ENCODE measurements at places on chromosomes 11 and 22.

DNA sequence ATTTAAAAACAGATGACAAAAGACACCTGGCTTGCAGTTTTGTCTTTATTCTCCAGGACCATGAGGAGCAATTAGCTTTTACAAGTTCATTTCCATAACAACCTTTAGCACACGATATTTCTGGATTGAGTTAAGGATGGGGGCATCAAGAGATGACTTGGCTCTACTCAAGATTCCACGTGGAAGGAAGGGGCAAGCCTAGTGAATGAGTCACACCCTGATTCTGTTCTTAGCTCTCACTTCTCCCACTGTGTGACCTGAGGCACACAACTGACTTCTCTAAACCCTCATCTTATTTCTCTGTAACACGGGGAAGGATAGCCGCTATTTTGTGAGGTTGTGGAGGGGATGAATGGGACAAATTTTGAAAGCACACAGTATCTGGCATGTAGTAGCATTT is 185.5 kb downstream of the KIRREL3 start:
- no peak for DNase-seq

GRCh38 chr11:2981130-2981529 is 11.0 kb downstream of the NAP1L4 start:
- DNase-seq: no peak

GRCh38 chr22:50170453-50171318 is at the start of gene PANX2:
PANX2 (plus strand) TSS chr22:50170731; CDS start chr22:50170731, 0 bp downstream.
- peak; percentile 85 for DNase-seq

- no peak for DNase-seq
Measured at GRCh38 chr11:74717221-74717969, 13.8 kb downstream of the CHRDL2 start.

GRCh38 chr11:120775986-120776951 is 247.6 kb upstream of the TBCEL start:
- DNase-seq: no peak

DNA sequence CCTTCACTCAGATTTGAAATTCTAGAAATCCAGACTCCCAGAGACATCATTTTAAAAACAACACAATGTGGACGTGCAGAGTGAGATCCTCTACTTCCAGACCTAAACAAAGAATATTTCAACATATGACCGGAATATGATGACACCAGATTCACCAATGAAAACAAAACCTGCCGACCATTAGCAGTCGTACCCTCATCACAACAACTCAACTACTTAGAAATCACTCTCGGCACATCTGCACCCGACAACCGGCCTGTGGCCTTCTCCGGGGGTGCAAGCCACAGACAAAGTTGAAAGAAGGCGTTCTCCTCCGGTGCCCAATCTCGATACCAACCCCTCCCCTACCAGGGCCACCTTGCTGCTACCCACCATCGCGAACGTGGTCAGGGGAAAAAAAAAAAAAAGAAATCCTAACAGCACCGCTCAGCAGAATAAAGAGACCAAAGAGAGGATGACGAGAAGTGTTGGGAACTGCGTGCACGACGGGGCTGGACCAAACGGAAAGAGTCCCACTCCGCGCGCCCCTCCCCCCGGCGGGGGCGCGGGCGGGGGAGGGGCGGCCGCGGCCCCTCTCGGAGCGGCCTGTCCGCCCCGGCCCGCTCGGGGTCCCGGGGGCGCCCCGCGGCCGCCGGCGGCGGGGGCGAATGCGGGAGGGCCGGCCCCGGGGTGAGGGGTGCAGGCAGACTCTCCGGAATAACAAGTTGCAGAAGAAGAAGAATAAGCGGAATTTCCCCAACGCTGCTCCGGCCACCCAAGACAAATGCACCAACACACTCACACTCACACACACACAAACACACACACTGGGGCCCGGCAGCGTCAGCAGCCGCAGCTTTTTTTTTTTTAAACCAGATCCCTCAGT is 1.7 kb downstream of the PHF21A start:
- DNase-seq: peak; percentile 70

GRCh38 chr11:34433899-34434298 is 4.8 kb upstream of the CAT start:
- no peak for DNase-seq

DNA sequence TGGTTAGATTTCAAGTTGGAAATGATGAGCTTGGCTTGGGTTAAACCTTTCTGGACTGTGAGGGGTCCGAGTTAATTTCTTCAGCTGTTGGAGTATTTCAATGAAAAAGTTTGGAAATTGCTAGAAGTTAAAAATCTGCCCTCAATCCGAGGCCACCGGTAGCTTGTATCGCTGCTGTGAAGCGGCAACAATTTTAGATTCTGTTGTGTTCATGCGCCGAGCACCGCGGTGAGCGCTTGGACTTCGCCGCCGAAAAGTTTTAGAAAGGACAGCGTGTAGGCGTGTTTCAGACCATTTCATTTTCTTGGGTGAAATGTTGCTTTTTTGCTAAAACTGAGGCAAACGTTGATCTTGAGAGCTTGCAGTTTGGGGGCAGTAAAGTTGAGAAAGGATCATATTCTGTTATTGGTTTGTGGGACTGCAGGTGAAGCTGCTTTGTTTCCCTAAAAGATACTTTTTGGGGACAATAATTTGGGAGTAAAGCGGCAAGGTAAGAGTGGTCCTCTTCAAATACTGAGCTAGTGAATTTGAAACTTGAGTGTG is 928 bp downstream of the FBXO7 start:
- DNase-seq: peak; percentile 23

DNA sequence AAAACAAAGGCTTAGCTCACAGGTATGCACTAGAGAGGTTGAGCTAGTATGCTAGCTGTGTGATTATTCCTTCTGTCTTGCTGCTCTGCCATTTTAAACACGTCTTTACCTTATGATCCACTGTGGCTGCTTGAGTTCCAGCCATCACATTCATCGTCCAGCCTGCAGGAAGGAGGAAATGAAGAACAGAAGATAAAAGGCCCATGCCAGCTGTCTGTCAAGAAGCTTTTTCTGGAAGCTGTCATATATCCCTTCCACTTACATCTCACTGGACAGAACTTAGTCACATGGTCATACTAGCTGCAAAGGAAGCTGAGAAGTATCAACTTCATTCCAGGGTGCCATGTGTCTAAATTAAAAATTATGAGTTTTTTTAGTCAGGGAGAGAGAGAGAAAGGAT is 9.5 kb downstream of the PRDX5 start:
- no peak for DNase-seq

DNA sequence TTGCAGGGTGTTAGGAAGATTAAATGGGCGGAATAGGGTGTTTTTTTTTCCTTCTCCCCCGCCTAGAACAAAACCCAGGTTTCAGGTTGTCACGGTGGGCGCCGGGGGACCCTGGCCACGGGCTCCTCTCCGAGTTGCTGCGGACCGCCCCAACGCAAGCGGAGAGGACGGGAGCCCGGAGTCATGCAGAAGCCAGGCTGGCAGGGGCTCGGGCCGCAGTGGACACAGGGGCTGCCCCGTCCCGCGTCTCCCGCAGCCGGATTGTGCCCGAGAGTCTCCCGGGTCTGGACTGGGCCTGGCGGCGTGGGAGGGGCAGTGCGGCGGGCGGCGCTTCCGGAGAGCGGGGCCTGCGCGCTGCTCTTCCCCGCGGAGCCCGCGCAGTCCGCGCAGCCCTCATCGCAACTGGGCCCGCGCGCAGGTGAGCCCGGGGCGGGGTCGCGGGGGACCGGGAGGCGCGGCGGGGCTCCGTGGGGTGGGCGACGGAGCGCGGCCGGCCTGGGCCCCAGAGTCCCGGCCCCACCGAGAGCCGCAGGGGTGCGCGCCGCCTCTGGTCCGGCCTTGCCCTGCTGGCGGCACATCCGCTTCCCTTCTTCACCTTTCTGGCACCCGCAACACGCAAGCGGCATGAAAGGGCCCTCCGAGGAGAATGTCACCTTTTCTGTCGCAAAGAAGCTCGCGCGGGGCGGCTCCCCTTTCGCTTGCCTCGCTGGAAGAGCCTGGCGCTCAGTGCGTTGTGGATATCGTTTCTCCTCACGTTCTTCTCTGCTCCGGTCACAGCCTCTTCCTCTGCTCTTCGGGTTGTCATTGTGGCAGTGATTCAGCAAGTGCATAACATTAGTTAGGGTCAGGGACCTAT is at the start of gene TIRAP:
TSS of gene TIRAP (plus strand) at position 358 of the 856 bp plus-strand sequence. CDS start 7,802 bp downstream, outside the sequence.
- peak; percentile 90 for DNase-seq

- peak; percentile 52 for DNase-seq
Measured at GRCh38 chr11:75733431-75734107, 15.9 kb downstream of the MOGAT2 start.

- DNase-seq: no peak
Measured at GRCh38 chr11:123719452-123719851, 22.0 kb downstream of the ZNF202 start.

GRCh38 chr11:67544616-67545242 is 21.5 kb upstream of the CABP2 start:
- DNase-seq: no peak

DNA sequence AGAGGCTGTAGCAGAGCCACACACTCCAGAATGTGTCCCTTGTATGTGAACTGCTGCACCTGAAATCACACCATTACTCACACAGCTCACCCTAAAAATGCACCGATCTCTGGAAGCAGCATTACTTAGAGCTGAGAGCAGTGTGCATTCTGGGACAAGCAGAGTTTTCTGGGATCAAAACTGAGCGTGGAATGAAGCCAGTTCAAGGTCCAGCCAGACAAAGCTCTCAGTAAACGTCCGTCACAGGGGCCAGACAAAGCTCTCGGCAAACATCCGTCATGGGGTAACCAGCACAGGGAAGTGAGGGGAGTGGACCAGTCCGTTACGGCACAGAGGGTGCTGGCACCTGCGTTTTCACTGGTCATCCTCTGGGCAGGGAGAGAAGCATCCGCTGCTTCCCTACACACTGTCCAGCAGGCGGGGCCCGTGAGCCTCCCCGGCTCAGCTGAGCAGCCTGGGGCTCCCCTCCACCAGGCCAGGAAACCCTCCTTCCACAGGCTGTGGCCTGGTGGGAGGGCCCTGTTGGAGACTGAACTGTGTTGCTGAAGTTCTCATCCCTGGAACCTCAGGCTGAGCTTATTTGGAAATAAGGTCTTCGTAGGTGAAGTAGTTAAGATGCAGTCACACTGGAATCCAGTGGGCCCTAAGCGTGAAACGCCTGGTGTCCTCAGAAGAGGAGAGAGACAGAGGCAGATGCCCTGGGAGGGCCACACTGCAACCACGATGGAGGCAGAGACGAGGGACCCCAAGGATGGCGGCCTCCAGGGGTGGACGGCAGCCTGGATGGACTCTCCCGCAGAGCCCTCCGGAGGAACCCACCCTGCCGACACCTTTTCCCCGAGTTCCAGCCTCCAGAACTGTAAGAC is 883.9 kb downstream of the BRD1 start:
- DNase-seq: peak; percentile 82

DNA sequence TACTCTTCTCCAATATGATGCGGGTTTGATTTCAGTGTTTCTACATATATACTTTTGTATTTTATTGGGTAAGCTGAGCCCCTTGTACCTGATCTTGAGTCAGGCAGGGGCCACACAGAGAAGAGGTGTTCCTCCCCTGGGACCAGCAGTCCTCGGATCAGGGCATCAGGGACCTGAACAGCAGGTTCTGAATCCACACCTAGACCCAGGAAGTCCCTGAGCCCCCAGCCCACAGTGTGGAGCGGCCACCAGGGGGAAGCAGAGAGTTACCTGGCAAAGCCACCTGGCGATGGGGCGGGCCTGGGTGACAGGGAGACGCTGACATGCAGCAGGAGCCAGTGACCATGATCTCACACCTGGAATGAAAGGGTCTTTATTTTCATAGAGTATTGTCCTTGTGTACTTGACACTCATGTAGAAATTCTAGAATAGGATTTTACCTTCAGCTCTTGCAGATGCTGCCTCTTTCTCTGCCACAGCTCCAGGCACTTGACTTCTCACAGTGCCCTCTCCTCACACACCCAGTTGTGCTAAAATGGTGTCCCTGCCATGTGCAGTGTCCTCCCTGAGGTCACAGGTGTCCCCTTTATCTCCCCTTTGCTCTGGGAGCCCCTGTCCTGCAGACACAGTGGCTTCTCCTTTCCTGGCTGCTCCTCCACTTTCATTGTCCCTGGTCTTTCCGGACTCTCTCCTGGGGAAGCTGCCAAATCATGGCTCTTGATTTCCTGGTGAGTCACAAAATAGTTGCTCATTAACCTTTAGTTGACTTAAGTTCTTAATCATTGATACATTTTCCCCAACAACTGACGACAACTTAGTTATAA is 48.5 kb downstream of the GGTLC2 start:
- DNase-seq: peak; percentile 54

DNA sequence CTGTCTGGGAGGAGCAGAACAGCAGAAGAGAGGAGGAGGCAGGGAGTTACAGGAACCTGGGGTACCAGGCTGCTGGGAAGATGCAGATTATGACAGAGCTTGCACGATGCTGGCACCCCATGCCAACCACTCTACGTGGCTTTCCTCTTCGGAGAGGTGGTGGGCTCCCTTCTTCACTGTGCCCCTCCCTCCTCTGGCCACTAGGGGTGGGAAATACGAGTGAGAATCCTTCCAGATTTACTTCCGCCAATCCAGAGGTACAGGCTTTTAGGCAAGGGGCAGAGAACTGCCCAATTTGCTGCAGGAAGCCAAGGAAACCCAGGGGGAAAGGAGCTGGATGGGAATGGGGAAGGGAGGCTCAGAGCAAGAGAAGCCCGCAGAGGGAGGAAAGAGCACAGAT is 12.3 kb downstream of the HYOU1 start:
- peak; percentile 42 for DNase-seq
